ENCODE measurements at places on chromosomes 12 and 14.
A peak's percentile ranks its signal among the peaks of the same experiment; 100 is the strongest.

DNA sequence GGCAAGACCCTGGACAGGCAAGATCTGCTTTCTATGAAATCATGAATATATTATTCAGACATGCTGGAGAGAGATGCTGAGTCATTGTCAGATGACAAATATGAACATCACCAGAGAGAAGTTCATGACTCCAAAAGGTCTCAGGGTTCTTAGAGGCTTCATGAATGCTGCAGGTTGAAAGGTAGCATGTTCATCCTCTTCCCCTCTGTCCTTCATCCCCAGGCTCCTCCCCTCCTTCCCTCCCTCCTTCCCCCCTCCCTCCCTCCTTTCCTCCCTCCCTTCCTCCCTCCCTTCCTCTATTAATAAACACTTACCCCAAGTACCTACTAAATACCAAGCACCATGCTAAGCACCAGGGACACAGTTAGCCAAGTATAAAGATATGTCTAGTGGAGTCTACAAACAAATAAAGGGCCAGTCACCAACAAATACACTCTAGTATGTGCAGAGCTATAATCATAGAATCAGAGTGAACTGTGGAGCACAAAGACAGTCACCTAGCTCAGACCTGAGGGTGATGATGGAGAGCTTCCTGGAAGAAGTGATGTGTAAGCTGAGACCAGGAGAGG, 46.2 kb downstream of the RPH3A start:
- peak overlapping the region; percentile 91 for H3K27ac ChIP-seq
- H3K4me1 ChIP-seq, result peaks cover 39% of the 10 kb centered on the region
- DNase-seq, result no peak
- H3K27me3 ChIP-seq, result no peaks in the 10 kb centered on the region

DNA sequence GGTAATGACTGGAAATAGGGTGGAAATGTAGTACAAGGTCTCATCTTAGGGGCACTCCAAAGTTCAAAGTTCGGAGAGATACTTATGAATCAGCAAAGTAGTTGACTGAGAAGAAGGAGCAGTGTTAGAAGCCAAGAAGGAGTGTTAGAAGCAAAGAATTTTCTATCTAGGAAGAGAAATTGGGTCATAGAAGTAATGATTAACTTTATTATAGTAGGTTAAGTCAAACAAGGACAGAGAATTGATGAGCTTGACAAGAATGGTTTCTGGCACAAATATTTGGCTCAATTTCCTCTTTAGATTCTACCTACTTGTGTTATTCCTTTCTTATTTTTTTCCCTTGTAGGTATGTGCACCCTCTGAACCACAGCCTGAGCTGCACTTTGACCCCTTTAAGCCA, 810.5 kb upstream of the LRFN5 start:
- H3K4me1 ChIP-seq, result no peaks in the 10 kb centered on the region
- no peaks in the 10 kb centered on the region for H3K36me3 ChIP-seq
- peaks cover 1% of the 10 kb centered on the region for H3K27me3 ChIP-seq

DNA sequence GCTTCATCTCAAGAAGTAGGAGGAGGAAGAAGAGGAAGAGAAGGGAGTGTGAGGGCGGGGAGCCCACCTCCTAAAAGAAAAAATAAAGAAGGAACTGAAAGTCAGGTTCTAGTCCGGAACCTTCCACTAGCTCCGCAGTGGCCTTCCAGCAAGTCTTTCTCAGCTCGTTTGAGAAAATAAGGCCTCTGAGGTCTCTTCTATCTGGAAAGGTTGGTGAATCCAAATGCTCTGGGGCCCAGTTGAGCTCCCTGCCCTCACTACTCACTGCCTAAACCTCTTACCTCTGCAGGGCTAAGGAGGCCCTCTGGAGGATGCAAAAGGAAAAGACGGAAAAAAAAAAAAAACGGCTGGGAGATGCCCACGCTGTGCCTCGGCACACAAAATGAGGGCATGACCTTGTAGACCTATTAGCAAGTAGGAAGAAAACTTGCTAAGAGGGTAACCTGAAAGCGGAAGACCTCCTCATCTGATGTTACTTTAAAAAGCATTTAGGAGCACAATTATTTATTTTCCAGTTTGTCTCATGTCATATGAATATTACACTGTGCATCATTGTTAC, 35.9 kb downstream of the FBLN5 start:
- H3K36me3 ChIP-seq, result no peaks in the 10 kb centered on the region
- no peaks in the 10 kb centered on the region for H3K27me3 ChIP-seq
- DNase-seq, result no peak
- H3K4me1 ChIP-seq, result no peaks in the 10 kb centered on the region
- H3K4me3 ChIP-seq, result no peak overlapping the region

GRCh38 chr12:1453810-1454209, 140.6 kb downstream of the FBXL14 start:
- H3K4me1 ChIP-seq, result no peaks in the 10 kb centered on the region
- no peak for DNase-seq
- H3K27me3 ChIP-seq, result no peaks in the 10 kb centered on the region
- no peak overlapping the region for H3K4me3 ChIP-seq
- no peaks in the 10 kb centered on the region for H3K36me3 ChIP-seq

DNA sequence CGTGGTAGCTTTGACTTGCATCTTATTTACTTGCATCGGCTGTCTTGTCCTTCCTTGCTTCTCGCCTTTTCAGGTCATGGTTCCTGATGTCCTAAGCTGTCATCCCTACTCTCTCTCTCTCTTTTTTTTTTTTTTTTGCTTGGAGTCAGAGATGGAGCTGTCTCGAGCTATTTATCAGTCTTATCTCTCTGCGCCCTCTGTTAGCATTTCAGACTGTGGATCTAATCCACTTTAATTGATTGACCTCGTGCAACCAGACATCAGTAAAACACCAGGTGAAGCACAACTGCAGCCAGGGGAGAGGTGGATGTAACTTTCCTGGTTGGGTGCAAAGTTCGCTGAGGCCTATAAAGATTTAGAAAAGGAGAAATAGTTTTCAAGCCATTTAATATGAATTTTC, 554.8 kb downstream of the DIO2 start:
- DNase-seq, result no peak
- no peaks in the 10 kb centered on the region for H3K27me3 ChIP-seq
- no peak overlapping the region for H3K4me3 ChIP-seq
- H3K4me1 ChIP-seq, result no peaks in the 10 kb centered on the region
- no peaks in the 10 kb centered on the region for H3K36me3 ChIP-seq

GRCh38 chr14:71341156-71341555, 433.9 kb downstream of the PCNX1 start:
- no peaks in the 10 kb centered on the region for H3K27me3 ChIP-seq
- peaks cover 8% of the 10 kb centered on the region for H3K36me3 ChIP-seq
- no peak overlapping the region for H3K27ac ChIP-seq

DNA sequence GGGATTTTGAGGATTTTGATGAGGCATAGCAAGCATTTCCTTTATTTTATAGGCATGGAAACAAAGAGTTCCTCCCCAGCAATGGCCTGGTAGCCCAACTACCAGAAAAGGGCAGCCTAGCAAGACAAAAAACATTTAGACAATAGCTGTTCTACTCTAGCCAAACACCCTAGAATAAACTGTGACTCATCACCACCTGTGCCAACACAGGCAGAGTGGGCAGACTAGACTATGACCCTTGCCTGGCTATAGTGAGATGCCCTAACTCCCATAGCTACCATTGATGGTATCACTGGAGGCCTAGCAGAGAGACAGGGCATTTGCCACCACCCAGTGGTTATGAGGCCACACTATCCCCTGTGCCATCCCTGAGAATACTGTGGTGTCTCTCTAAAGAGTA, 15.5 kb upstream of the CCER1 start:
- H3K4me1 ChIP-seq, result peaks cover 4% of the 10 kb centered on the region
- H3K27me3 ChIP-seq, result no peaks in the 10 kb centered on the region
- no peak overlapping the region for H3K4me3 ChIP-seq
- H3K27ac ChIP-seq, result no peak overlapping the region
- DNase-seq, result no peak

GRCh38 chr12:29895966-29896365, 112.2 kb upstream of the TMTC1 start:
- H3K27me3 ChIP-seq, result no peaks in the 10 kb centered on the region
- no peak overlapping the region for H3K27ac ChIP-seq
- DNase-seq, result no peak

DNA sequence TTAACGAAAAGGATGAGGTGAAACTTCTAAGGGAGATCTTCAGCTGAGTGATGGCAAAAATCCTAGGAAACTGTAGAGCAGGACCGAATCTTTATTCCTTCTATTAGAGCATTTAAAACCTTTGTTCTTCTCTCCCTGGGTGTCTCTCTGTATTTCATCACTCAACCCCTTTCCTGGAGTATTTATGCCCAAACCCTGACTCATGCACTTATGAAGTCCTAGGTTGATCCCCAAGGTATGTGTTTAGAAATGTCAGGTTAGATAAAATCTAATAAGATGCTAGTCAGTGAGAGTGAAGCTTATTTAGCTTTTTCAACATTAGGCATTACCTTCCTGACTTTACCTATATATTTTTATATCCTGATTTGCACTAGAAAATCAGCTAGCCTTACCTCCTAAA, 239.8 kb upstream of the NPAS3 start:
- H3K4me1 ChIP-seq, result peaks cover 21% of the 10 kb centered on the region
- H3K36me3 ChIP-seq, result no peaks in the 10 kb centered on the region
- no peak overlapping the region for H3K27ac ChIP-seq
- no peak for DNase-seq

DNA sequence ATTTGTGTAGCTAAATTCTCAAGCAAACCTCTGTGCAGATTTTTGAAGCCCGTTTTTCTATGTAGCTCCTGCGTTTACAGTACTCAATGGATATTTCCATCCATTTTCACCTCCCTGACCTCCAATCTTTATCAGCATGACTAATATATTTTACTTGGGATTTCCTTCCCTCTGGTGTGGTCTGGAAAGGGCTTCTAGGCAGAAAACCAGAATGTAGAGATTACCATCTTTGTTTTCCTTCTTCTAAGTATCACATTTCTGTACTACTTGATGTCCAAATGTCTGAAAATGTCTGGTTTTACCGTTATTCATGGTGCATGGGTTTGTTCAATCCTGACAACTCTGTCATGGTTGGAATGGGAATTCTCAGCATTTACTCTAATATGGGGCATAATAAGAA, 907.6 kb upstream of the FLRT2 start:
- no peak overlapping the region for H3K27ac ChIP-seq
- H3K4me3 ChIP-seq, result no peak overlapping the region
- H3K4me1 ChIP-seq, result no peaks in the 10 kb centered on the region
- no peaks in the 10 kb centered on the region for H3K27me3 ChIP-seq
- DNase-seq, result no peak
- H3K36me3 ChIP-seq, result no peaks in the 10 kb centered on the region

DNA sequence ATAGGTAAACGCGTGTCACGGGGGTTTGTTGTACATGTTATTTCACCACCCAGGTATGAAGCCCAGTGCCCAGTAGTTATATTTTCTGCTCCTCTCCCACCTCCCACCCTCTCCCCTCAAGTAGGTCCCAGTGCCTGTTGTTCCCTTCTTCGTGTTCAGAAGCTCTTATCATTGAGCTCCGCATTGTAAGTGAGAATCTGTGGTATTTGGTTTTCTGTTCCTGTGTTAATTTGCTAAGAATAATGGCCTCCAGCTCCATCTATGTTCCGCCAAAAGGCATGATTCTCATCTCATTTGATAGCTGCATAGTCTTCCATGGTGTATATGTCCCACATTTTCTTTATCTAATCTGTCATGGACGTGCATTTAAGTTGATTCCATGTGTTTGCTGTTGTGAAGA, 6.9 kb upstream of the GPRC5D start:
- H3K27me3 ChIP-seq, result no peaks in the 10 kb centered on the region
- H3K27ac ChIP-seq, result no peak overlapping the region
- no peak for DNase-seq
- H3K4me1 ChIP-seq, result no peaks in the 10 kb centered on the region

- no peak overlapping the region for H3K4me3 ChIP-seq
- no peaks in the 10 kb centered on the region for H3K27me3 ChIP-seq
- H3K4me1 ChIP-seq, result no peaks in the 10 kb centered on the region
These were observed 317.0 kb upstream of the TMTC1 start for GRCh38 chr12:30100741-30101140.

- H3K27ac ChIP-seq, result no peak overlapping the region
- H3K27me3 ChIP-seq, result peaks cover 3% of the 10 kb centered on the region
- no peaks in the 10 kb centered on the region for H3K4me1 ChIP-seq
- H3K36me3 ChIP-seq, result no peaks in the 10 kb centered on the region
These were observed 33.3 kb upstream of the CCDC198 start for GRCh38 chr14:57526942-57527341.

- no peaks in the 10 kb centered on the region for H3K4me1 ChIP-seq
- no peak overlapping the region for H3K4me3 ChIP-seq
- no peaks in the 10 kb centered on the region for H3K36me3 ChIP-seq
These were observed 596.9 kb downstream of the TRHDE start for GRCh38 chr12:72869024-72869423.

- H3K27ac ChIP-seq, result no peak overlapping the region
- no peak for DNase-seq
- H3K4me1 ChIP-seq, result no peaks in the 10 kb centered on the region
These were observed 83.5 kb downstream of the NTF3 start for GRCh38 chr12:5515458-5515857.

- H3K4me3 ChIP-seq, result no peak overlapping the region
- H3K27me3 ChIP-seq, result no peaks in the 10 kb centered on the region
- H3K4me1 ChIP-seq, result no peaks in the 10 kb centered on the region
- H3K36me3 ChIP-seq, result no peaks in the 10 kb centered on the region
These were observed 84.8 kb upstream of the FICD start for GRCh38 chr12:108430245-108430644.

DNA sequence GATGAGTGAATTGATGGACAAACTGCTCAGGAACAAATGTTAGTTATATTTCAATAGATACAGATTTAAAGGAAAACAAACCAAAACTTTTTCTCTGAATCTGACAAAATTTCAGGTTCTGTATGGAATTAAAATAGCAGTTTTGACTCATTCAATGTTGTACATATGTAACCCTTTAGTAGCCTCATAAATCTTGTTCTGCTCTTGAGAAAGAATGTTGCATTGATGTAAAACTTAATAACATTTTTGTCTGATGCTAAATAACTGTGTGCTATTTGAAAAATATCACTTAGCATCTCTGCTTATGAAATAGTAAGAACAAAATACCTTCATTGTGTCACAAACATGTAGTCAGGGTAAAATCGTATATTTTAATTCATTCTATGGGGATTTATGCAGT, 168.9 kb upstream of the NOVA1 start:
- H3K36me3 ChIP-seq, result no peaks in the 10 kb centered on the region
- H3K4me3 ChIP-seq, result no peak overlapping the region
- DNase-seq, result no peak
- H3K4me1 ChIP-seq, result no peaks in the 10 kb centered on the region

GRCh38 chr12:76621582-76622024, 62.0 kb upstream of the OSBPL8 start:
- H3K4me1 ChIP-seq, result no peaks in the 10 kb centered on the region
- H3K27me3 ChIP-seq, result no peaks in the 10 kb centered on the region
- no peak overlapping the region for H3K4me3 ChIP-seq
- H3K27ac ChIP-seq, result no peak overlapping the region

DNA sequence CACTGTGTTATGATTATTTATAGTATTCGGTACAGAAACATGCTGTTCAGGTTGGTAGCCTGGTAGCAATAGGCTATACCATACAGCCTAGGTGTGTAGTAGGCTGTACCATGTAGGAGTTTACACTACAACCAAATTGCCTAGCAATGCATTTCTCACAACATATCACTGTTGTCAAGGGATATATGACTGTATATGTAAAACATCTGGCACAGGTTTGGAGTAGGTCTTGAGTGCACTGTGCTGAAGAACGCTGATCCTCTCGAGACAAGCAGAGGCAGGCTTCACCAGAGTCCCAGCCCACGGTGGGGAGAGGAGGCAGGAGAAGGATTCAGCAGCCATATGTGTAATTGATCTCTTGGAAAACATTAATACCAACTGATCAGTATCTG, 15.0 kb upstream of the TBX5 start:
- peaks cover 58% of the 10 kb centered on the region for H3K27me3 ChIP-seq
- no peak overlapping the region for H3K27ac ChIP-seq
- H3K4me1 ChIP-seq, result no peaks in the 10 kb centered on the region
- H3K36me3 ChIP-seq, result no peaks in the 10 kb centered on the region

GRCh38 chr14:74348735-74349463, 628 bp downstream of the VRTN start:
- H3K27ac ChIP-seq, result no peak overlapping the region
- no peak overlapping the region for H3K4me3 ChIP-seq
- DNase-seq, result no peak
